ENCODE measurements at places on chromosomes 3 and 15.

GRCh38 chr15:24823473-24823872, 131.3 kb upstream of the SNRPN start:
- no peak for DNase-seq

DNA sequence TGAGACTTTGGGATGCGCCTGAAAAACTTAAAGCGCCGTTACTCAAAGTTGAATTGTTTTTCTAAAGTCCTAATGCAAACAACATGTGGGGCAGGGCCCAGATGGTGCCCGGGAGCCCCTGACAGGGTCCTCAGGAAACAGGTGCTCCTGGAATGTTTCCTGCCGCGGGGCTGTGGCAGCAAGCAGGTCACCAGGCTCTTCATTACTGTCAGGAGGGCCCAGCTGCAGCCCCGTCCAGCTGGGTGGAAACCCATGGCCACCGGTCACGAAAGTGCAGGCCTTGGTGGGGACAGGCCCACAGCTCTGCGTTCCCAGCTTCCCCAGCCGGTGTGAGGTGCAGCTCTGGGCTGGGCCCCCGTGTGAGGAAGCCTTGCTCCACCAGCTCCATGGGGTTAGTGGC, 63.9 kb upstream of the GATA2 start:
- no peak for DNase-seq

DNA sequence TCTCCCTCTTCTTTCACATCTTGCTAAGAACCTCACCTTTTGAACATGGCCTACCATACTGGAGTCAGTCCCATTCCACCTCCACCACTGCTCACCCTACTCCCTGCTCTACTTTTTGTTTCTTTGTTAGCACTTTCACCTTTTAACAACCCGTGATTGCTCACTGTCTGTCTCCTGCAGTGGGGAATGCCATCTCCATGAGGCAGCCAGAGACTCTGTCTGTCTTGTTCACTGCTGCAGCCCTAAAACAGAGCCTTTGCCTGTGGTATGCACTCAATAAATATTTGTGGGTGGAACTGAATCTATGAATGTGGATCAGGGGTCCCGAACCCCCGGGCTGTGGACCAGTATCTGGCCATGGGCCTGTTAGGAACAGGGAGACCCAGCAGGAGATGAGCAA, 16.5 kb upstream of the TLE3 start:
- no peak for DNase-seq

DNA sequence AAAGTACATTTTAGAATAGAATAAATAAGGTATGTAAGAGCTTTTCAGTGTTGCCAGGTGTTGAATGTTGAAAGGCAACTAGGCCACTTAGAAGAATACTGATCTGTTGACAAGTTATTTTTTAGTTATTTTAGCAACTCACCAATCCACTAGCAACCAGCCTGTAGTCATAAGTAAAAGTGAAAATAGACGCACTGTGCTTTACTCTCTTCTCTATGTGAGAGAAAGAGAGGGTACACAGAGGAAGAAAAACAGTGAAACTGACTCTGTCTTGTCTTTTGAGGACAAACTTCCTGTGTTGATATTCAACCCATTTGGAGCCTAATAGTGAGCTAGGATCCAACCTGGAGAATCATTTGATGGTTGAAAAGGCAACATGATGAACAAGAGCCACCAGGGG, 327.1 kb upstream of the GOLIM4 start:
- DNase-seq, result no peak

DNA sequence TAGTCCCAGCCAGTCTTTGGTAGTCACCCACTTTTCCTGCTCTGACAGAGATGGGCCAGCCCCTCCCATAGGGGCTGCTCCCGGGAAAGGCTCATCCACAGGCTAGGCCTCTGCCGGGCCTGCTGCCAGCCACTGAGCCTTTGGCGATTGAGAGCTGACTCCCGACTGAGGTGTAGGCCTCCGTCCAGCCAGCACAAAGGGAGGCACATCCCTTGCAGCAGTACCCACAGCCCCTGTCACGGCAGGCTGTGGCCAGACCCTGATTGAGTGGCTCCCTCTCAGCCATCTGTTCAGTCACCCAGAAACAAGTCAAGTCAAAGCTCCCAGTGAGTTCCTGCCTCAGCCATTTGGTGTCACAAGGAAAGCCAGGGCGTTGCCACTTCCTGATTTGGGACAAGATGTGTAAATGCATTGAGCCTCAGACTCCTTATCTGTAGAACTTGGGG, 6.2 kb upstream of the PAK6 start:
- no peak for DNase-seq

DNA sequence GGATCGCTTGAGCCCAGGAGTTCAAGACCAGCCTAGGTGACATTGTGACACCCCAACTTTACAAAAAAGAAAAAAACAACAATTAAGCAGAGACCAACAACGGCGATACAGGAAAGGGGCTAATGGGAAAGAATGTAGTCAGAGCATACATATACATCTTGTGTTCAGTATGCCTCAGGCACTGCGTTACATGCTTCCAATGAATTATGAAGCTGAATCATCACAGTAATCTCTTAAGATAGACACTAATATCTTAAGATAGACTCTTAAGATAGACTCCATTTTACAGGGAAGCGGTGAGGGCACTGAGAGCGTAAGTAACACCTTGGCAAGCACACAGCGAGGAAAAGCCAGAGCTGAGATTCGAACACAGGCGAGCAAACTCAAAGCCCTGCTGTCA, 6.1 kb upstream of the LDHAL6B start:
- no peak for DNase-seq
